ENCODE measurements at places on chromosomes 6 and 20. TPM values are rescaled to one million over a fixed set of nuclear protein-coding genes. Genes with fewer than 3 reads are reported as not detected.

The SDCBP2 gene
- total RNA-seq: 2.3 TPM

The NAA20 gene
- total RNA-seq: 40.9 TPM

The ERVFRD-1 gene
- total RNA-seq: 0.04 TPM

The SERINC1 gene
- total RNA-seq: 127 TPM

The MARCKS gene
- total RNA-seq: 210 TPM

The HRH3 gene
- 0.35 TPM for total RNA-seq

The OSER1 gene
- 27.8 TPM for total RNA-seq

The DEFB126 gene
- total RNA-seq: not detected

The TSPO2 gene
- 0.22 TPM for total RNA-seq

The SYNDIG1 gene
- total RNA-seq: 2.5 TPM

The KCNK16 gene
- not detected for total RNA-seq

The SERPINB6 gene
- 55.3 TPM for total RNA-seq

All from muscle of leg (tissue), 16 donors.